Upper lobe of left lung (tissue), 6 donors: ENCODE measurements at places on chromosomes 6 and 20.
A peak's percentile ranks its signal among the peaks of the same experiment; 100 is the strongest.

- peak; percentile 80 for DNase-seq
Observed at GRCh38 chr6:98847779-98848538, 13.6 kb downstream of the POU3F2 start.

DNA sequence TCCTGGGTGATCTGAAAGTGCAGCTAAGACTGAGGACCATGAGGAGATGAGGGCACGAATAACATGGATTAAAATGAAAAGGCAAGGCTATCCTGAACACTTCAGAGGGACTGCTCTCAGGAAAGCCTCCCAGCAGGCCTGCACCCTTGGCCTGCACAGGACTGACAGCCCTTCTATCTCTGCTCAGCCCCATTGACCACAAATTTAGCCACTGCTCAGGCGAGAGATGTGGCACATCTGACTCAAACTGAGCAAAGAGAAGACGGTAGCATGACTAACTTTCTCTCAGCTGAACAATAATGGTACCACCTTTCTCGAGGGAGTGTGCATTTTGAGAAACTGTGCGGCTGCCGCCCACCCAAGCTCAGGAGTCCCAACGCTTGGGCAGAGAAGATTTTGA lies 257.5 kb downstream of the ADGB start:
- DNase-seq: no peak

DNA sequence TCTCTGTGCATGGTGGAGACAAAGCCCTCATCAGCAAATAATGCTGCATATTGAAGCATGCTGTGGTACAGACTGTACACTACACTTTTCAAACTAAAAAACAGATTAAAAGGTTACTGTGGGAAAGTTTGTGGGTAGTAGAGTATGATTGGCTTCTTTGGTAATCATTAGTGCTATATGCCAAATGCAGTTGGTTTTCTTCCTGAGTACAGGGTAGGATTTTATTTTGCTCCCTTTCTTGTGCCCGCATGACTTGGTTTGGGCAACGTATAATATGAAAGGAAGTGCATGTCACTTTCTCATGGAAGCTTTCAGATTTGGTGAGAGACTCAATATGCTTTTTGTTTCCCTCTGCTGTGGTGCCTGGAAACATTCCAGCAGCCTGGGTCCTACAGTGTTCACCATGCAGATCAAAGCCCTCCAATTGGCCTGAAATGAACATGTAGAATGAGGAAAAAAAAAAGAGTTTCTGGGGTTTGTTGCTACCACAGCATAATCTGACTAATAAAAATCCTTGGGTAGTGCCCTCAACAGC lies 270.7 kb upstream of the ADGRB3 start:
- no peak for DNase-seq

DNA sequence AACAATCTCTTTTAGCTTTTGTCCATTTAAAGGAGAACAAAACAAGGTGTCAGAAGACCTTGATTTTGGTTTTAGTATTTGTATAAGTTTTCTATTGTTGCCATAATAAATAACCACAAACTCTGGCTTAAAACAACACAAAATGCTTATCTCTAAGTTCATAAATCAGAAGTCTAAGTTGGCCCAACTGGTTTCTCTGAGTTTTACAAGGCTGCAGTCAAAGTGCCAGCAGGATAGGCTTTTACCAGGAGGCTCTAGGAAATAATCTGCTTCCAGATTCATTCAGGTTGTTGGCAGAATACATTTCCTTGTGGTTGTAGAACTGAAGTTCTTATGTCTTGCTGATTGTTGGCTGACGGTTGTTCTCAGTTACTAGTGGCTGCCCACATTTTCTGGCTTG lies 147.2 kb upstream of the HMGCLL1 start:
- no peak for DNase-seq

GRCh38 chr6:138590796-138591709 lies 91.8 kb upstream of the NHSL1 start:
- DNase-seq: peak; percentile 49

DNA sequence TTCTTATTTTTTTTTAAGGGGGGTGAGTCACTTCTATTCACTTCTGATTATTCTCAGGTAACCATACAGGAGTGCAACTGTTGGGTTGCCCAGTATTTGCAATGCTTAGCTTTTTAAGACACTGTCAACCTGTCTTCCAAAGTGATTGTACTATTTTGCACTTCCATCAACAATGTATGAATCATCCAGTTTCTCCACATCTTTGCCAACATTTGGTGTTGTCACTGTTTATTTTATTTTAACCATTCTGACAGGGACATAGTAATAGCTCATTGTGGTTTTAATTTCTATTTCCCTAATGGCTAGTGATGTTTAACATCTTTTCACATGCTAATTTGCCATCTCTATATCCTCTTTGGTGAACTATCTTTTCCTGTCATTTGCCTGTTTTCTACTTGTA lies 1.4 kb upstream of the SLC13A3 start:
- no peak for DNase-seq

DNA sequence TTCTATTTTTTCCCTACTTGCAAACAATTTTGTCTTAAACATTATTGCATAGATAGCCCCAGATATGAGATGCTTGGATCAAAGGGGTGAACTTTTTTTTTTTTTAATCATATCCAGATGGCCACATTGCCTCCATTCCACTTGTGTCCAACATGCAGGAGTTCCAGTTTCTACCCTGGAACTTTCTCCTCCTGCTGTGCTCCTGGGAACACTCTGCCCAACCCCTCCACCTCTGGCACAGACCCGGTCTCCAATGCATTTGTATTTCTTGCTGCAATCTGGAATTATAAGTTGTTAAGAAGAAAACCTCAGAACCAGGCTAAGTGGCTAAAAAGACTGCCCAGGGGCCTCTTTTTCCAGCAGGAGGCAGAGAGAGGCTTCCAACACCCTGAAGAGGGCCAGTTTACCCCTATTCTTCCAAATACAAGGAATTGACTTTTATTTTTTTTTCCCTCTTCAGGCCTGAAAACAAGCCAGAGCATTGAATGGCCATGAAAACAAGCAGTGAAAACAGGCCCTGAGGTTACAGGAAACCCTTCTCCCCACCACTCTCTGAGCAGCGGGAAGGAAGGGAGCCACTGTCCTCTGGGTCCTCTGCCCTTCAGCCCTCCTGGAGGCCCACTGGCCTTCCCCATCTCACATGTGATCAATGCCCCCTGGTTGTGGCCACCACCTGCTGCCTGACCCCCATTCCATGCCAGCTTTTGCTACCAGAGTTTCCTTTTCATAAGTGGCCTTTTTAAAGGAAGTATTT lies 44.3 kb downstream of the PDYN start:
- DNase-seq: no peak

- no peak for DNase-seq
Observed at GRCh38 chr6:39188571-39188970, 40.7 kb downstream of the KCNK5 start.

- DNase-seq: no peak
Observed at GRCh38 chr20:10114598-10114997, 79.8 kb downstream of the ANKEF1 start.

DNA sequence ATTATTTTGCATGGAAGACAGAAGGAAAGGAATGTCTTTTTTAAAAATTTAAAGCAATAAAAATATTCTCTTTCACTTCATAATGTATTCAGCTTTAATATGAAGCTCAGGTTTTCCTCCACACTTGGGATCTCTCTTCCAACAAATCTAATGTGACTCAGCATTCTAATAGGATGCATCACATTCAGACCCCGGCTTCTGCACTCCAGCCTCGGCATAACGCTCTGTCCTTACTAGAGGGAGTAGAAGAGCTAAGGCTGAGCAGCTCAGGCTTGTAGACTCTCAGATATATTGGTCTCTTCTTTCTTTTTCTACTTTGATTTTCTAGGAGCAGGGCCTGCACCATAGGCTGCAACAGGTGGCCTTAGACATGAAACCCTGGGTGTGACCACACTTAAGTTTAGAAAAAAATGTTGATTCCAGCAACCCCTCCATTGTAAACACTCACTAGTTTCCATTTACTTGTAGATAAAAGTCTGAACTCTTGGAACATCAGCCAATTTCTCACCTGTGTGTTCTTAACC lies 161.7 kb downstream of the PAK5 start:
- DNase-seq: no peak

GRCh38 chr6:140036196-140036595 lies 661.7 kb upstream of the CITED2 start:
- no peak for DNase-seq

DNA sequence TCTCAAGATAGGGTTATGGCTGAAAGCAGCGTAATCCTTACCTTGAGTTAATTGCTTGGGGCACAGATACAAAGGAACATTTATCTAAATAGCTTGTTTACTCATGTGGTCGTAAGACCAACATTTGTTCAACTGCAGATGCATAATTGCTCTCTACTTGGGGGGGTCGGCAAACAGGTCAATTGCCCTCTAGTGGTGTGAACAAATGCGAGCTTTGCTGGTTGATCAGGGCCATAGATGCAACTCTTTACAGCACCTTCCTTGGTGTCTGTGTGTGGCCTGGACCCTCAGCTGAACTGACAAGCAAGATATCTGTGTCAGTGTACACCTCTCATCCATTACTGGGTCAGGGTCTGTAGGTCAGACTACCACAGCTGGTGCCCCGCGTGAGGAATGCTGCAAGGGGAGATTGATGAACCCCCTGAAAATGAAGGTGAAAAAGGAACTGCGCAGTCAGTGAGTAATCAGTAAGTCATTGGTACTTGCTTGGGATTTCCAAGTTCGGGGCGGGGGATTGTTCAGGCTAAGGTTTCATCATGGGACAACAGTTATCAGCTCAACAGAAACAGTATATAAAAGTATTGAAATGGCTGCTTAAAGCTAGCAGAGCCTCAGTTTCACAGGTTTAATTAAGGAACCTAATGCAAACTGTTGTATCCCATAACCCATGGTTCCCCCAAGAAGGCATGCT lies 24.0 kb downstream of the HLA-DPA1 start:
- no peak for DNase-seq
